ENCODE measurements at places on chromosomes 3 and 15. TPM values are rescaled to one million over a fixed set of nuclear protein-coding genes. Genes with fewer than 3 reads are reported as not detected.

DNA sequence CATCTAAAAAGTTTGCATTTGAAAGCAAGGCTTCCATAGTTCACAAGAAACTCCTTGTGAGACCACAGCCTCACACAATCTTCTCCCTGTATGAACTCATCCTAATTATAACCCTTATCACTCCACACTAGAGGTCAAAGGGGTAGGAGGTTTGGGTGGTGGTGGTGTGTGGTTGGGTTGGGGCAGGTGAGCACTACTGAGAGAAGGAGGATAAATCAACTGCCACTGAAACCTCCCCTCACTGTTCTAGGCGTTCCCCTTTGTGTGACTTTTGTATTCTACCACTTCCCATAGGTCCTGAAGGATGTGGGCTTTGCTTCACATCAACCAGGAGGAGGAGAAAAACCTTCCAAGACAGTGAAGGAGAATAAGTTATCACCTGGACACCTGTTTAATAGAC lies 6.4 kb upstream of the AGBL1 start:
- no peak for DNase-seq

DNA sequence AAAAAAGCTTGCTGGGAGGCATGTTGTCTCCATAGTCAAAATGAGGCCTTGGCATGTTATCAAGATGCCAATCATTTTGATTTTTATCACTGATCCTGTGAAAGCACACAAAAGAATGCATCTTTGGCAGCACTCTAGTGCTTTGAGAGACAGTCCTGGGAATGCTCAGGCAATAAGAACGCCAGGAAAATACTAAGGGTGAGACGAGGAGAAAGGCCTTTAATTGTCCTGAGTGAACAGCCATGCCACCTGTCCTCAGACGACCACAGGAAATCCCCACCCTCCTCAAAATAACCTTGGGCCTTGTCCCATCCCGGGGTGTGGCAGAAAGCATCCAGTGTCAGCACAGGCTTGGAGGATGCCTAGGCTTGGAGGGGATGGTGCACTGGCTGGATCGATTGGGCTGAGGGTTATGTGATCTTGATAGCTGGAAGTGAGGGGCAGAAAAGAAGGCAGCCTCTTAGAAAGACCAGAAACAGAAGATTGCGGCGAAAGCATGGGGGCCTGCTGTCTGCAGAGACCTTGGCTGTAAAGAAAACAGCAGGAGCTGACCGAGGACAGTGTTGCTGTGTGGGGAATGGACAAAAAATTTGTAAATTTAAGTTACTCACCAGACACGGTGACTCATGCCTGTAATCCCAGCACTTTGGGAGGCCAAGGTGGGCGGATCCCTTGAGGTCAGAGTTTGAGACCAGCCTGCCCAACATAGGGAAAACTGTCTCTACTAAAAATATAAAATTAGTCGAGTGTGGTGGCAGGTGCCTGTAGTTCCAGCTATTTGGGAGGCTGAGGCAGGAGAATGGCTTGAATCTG lies 7.3 kb downstream of the TMEM158 start:
- no peak for DNase-seq

- DNase-seq: no peak
Observed at GRCh38 chr3:11553436-11554235, 90.1 kb downstream of the VGLL4 start.

DNA sequence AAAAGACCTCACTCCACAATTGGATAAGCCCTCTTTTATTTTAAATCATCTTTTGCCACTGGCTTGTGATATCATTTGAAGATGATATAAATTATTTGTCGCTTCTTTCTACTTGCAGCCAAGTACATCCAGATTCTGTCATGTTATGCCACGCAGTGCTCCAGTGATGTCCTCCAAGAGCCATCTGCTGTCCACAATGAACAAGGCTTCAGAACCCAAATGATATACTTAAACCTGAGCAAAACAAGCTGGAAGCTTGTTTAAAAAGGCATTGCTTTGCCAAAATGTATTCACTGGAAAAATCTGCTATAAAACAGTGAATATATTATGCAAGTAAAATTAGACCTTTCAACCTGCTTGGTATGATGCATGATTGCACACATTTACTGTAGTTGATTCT lies 58.8 kb upstream of the ARL6 start:
- no peak for DNase-seq

The IGSF10 gene
- total RNA-seq: 0.83 TPM

The B3GALNT1 gene
- 75.1 TPM for total RNA-seq

The ALG1L2 gene
- not detected for total RNA-seq

The TCAIM gene
- total RNA-seq: 36.5 TPM

The AP3B2 gene
- 0.22 TPM for total RNA-seq

The CPNE9 gene
- total RNA-seq: not detected
